NCI-H69 (cell line): ENCODE measurements at places on chromosomes 1 and 21.

- DNase-seq, result peak; percentile 11
Measured at GRCh38 chr1:151816548-151817352, 11.5 kb upstream of the LINGO4 start.

DNA sequence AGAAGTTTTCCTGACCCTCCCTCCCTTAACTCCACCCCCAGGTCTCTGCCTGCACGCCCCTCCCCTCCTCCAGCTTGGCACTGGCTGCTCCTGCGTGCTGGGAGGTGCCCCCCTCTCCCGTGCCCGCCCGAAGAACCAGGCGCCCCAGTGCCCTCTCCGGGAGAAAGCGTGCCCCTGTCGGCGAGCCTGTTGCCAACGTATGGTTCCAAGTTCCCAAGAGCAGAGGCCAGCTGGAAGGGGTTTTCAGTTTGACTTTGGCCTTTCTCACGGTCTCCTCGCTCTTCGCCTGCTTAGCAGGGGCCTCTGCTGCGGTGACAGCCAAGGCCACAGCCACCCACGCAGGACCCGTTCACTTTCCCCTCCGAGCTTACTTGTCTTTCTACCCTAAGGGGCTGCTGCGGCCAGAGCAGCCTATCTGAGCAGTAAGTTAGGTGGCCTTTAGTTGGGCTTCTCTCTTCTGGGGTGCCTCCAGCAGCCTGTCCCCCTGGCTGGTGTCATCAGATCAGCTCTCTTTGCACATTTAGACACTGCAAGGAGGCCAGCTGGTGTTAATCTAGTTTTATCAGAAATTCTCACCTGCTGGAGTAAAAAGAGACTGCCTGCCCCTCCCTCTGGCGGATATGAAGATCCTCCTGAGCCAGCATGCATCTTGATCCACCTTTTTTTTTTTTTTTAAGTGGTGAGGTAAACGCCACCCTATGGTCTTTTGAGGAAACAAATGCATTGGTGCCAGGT is 1.5 kb downstream of the STUM start:
- peak; percentile 86 for DNase-seq

- peak; percentile 79 for DNase-seq
Measured at GRCh38 chr1:46188295-46189030, 9.8 kb downstream of the POMGNT1 start.

- DNase-seq, result peak; percentile 85
Measured at GRCh38 chr1:154867064-154867825, 2.8 kb downstream of the KCNN3 start.

GRCh38 chr1:64469116-64469976 is 583 bp upstream of the CACHD1 start:
- peak; percentile 71 for DNase-seq

GRCh38 chr1:57112148-57112547 is 146.3 kb upstream of the C8B start:
- no peak for DNase-seq

- no peak for DNase-seq
Measured at GRCh38 chr1:2086446-2087078, 36.4 kb downstream of the PRKCZ start.

DNA sequence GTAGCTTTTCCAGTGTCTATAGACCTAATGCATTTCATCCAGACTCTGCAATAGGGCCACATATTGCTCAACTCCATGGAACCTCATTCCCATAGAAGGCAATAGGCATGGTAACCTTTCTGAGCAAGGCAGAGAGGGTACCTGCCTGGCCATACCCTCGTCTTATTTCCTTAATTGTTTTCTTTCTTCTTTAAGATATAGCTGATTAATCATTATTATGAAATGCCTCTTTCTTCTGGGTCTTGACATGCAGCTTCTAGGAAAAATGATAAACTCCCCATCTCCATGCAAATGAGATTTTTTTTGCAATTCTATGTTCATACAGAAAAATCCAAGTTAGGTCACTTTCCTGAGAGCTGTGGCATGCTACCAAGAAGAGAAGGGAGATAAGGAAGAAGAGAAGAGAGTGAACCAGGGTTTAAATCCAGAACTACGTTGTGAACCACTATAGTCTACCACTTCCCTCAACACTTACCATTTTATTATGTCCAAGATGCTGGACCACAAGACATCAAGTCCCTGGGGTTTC is 33.0 kb upstream of the IL20 start:
- DNase-seq, result no peak

DNA sequence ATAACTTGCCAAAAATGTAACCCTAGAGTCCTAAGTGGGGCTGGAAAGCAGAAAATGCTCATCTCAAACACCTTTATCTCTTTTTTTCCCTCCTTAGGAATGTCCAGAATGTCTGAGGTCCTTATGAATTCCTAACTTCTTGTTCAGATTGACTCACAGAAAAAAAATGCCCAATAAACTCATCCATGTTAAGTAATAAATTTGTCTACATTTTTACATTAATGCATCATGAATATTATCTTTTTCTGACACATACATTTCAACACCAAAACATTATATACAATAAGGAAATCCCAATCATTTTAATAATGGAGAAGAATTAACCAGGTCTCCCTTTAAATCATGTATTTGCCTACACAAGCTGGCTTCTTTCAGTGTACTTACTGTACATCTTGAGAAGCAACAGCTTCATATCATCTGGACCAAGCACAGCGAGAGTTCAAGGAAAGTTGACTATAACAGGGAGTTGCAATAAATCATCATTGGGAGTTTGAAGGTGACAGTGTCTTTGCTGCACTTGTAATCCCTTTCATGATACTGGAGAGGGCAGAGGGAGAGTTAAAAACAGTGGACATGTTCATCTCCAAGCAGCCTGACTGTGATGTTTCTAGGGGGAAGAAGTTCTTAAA is 565.2 kb downstream of the LTN1 start:
- DNase-seq, result no peak

DNA sequence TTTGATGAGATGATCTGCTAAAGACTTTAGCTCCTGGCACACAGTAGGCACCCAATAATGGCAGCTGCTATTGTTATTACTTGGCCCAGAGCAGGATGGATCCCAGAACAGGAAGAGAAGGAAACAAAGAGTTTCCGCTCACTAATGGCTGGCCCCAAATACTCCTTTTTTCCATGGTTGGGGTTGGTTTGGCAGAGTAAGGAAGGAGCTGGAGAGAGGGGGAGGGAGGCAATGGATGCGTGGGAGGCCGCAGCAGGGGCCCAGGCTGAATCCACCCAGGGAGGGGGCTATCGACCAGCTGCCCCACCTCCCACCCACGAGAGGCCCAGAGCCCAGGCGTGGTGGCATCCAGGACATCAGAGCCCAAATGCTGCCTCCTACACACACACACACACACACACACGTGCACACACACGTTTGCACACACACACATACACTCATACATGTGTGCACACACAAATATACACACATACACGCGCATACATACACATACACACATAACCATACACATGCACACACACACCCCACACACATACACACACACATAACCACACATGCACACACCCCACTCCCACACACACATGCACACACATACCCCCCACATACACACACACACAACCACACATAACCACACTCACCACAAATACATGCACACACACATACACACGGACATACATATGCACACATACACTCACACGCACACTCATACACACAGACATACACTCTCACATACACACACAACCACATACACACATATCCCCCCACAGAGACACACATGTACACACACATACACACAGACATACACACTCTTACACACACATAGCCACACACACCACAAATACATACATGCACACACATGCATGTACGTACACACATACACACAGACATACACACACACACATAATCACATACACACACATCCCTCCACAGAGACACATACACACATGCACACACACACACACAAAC is 25.2 kb downstream of the C1QB start:
- DNase-seq, result no peak

DNA sequence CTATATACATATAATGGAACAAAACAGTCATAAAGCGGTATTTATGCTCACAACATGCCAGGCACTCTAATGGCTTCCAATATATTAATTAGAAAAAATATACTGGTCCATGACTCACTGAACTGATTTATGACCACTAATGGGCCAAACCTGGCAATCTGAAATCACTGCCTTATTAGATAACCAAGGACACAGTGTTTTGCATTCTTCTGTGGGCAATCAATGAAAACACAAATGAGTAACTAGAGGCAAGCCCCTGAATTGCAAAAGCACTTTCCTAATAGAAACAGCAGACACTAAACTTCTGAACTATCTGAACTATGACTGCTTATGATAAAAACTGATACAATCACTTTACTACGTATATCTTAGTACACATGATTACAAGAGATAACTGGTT is 3.5 kb downstream of the GCLM start:
- DNase-seq, result peak; percentile 7

DNA sequence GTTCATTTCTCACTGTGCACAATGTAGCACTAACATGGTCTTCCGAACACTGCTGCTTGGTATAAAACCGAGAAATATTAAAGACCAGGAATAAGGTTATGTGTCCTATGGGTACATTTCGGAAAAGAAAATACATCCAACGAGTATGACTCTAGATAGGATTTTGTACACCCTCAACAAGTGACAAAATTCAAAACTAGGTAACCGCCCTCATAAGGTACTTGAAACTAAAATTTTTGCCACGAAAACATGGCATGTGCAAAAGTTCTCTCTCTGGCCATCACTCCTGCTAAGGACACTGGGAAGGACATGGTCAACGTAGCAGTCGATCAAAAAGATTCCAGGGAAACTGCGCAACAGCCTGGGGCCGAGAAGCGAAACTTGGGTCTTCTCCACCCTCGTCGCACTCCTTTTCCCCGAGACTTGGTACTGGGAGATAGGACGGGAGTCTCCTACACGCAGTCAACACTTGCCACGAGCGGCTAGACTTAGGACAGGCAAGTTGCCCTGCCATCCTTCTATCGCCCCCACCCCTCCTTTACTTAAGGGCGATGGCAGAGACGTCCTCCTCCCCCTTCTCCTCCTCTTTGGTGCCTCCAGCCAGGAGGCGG is 338 bp upstream of the TOR1AIP1 start:
- peak; percentile 95 for DNase-seq

- DNase-seq, result no peak
Measured at GRCh38 chr1:50658459-50659076, 235.3 kb upstream of the DMRTA2 start.

DNA sequence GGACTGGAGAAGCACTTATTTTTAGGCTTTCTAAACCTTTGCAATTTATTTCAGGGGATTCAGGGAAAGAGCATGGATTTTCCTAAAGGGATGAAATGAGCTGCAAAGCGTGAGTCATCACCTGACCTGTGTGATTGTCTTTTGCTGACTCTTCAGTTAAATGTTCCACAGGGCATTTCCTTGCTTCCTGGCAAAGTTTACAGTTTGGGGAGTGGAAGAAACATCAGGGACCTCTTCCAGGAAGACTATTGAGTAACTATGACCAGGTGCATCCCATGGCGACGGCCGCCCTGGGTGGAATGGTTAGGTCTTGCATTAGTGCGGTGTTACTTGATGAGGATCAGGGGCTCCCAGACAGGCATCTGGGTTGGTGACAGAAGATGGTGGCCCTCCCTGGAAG is 79.5 kb upstream of the SIPA1L2 start:
- no peak for DNase-seq

DNA sequence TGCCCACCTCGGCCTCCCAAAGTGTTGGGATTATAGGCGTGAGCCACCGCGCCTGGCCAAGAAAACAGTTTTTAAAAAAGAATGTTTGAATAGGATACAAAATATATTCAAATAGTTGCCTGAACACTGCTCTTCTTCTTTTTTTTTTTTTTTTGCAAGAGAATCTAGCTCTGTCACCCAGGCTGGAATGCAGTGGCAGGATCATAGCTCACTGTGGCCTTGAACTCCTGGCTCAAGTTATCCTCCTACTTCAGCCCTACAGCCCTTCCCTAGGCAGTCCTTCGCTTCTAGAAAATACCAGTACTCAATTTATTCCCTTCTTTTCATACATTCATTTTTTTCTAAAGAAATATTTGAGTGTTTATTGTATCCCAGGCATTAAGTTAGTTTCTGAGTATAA is 67.9 kb downstream of the OSBPL9 start:
- no peak for DNase-seq

DNA sequence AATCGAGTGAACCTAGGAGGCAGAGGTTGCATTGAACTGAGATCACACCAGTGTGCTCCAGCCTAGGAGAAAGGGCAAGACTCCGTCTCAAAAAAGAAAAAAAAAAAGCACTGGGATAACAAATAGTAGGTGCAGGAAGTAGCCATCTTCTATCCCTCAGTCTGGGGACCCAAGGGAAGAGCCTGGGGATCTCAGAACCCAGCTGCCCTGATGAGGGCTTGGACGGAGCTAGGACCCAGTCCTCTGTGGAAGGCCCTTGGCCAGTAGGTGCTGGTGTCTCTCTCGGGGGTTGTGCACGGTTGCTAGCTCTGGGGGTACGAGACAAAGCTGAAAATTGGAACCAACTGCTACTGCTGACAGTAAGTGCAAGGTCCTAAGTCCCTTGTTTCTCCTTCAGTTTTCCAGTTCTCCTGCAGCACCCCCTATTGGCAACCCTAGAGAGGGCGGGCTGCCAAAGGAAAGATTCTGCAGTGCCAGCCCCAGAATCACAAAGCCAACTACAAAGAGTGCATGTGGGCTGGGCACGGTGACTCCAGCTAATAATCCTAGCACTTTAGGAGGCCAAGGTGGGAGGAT is 57.6 kb upstream of the KIF1B start:
- peak; percentile 13 for DNase-seq

DNA sequence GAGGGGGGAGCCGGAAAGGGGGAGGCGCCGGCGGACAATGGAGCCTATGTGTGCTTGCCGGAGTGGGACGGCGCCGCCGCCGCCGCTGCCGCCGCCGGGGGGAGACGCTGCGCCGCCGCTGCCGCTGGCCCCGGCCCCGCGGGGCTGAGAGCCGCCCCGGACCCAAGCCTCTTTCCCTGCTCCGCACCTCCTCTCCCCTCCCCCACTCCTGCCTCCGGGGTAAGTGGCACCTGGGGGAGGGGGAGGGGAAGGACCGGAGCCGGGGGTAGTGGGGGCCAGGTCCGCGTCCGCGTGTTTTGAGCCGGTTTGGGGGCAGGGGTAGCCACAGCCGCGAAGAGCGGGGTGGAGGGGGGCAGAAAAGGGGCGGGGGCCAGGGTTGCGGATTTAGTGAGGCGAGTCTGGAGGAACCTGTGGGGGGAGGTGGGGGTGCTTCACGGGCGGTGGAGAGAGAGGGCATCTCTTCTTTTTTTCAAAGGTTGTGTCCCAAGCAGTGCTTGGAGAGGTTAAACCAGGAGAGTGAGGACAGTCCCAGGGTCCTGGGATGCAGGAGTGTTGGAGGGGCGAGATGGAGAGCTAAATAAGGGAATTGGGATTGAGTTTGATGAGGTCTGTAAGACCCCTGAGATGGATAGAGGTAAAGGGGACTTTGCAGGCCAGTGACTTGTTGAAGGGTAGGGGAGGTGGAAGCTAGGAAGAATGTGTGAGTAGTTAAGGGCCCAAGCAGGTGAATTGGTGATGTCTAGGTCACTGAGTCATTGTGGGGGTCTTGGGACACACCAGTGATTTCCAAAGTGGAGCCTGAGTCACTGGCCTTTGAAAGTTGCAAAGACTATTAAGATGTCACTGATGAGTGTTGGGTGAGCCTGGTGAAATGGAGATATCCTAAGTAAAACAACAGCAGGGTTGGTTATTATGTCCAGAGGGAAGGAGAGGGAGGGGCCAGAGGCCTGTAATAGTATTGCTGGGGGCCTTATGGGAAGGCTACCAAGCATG is 59.1 kb downstream of the BCL9 start:
- peak; percentile 41 for DNase-seq
